ENCODE measurements at places on chromosomes 1 and 21.
A peak's percentile ranks its signal among the peaks of the same experiment; 100 is the strongest.

GRCh38 chr1:43935711-43936427 is 2.3 kb downstream of the ARTN start:
- no peak for DNase-seq

DNA sequence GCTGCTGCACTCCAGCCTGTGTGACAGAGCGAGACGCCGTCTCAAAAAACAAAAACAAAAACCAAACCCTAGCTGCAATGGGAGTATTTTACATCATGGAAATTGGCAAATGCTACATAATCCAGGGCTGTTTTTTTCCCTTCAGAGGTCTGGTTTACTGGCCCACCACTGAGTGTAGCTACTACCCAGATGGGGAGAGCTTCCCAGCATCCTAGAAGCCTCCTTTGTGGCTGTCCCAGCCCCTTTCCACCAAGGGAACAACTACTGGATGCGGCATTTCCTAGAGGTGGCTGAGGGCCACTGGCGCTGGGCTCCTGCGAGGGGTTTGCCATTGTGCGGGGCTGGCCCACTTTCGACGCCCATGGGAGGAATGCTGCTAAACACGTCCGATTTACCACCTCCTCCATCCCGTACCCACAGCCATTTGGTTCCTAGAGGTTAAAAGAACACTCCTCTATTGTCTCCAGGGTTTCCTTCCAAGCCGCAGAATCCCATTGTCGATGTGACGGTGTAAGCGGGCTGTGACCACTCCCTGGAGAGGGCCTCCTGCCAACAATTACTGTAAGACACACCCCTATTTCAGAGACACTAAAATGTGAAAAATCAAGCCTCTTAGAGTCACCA is 55.4 kb downstream of the RUNX3 start:
- no peak for DNase-seq

- DNase-seq: no peak
These were observed 10.6 kb upstream of the PARS2 start for GRCh38 chr1:54774820-54775498.

DNA sequence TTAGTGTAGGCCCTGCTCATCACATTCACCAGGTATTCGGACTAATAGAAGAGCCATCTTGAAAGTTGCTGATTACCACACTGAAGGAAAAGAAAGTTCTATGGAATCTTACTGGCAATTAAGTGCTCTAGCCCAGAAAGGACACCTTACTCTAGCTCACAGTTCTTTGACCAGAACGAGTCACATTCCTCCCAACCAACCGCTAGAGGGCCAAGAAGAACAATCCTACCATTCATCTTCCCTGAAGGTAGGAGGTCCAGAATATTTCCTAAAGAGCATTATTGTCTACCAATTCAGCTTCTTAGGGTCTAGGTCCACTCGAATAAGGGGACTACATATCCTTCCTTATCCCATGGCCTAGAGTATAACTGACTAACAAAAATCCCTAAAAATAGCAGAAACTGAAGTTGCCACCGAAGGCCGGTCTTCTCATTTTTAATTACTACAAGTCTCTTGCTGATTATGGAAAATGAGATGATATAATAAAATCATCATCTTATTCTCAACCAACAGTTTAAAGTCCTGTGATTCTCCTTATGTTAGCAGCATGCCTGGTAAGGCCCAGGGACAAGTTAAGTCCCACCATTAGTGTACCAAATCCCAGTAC is 2.7 kb upstream of the FMO1 start:
- DNase-seq: peak; percentile 15

GRCh38 chr1:29525941-29526340 is 289.6 kb downstream of the PTPRU start:
- DNase-seq: no peak

DNA sequence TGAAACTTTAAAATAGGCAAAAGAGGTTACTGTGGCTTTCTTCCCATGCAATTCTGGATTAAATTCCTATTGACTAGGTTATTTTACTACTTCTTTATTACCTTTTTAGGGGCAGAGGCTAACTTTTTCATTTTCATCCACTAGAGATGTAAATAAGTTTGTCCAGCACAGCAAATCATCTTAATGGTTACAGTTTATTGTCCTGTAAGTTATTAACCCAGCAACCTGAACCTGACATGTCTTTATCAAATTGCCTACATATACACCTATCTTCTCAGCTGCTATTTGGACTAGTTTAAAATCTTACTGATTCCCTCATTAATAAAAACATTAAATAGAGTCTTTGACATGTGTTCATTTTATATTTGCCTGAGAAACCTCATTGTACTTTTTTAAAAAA is 6.9 kb upstream of the SCYL3 start:
- DNase-seq: no peak

DNA sequence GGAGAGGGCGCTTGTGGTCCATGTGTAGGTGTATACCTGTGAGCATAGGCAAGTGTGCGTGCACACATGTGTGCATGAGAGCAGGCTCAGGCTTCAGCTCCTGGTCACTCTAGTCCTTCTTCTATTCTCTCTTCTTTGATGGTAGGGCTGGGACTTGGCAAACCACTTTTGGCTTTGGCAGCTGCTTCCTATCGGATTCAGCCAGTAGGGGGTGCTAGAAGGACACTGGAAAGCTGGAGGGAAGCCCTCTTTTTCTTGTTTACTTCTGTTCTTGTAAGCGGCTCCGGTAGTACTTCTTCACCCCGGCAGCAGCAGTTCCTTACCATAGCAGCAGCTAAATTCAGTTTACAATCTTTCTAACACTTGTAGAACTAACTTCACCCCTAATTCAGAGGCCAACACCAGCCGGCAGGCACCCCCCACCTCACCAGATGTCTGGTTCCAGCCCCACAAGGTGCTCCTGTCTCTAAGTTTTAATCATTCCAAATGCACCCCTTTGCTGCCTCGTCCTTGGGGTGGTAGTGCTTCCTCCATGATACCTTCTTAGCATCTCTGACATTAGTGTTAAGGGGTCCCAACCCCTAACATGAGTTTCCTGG is 25.1 kb downstream of the NENF start:
- no peak for DNase-seq

- peak; percentile 76 for DNase-seq
These were observed 221.9 kb downstream of the PBX1 start for GRCh38 chr1:164780863-164781262.

- no peak for DNase-seq
These were observed 105.5 kb downstream of the TOMM20 start for GRCh38 chr1:235022981-235023710.

DNA sequence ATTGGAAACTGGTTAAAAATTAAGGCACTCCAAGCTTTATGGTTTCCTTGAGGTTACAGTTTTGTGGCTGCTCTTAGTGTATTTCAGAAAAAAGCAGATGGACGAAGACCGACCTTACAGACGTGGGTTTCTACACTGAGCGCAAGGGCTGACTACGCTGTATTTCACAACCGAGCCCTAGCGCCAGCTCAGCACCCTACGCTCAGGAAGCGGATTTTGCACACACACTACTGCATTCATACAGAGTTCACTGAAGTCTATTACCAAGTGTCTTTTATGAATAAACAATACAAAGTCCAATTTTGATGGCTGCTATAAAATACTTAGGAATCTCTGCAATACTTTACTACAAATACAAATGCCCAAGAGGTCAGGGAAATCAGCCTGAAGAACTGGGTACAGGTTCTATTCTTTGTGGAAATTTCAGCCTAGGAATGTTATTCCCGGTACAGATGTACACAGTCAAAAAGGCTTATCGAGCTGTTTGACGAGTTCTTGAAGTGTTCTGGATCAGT is 23.8 kb downstream of the PTTG1IP start:
- no peak for DNase-seq

DNA sequence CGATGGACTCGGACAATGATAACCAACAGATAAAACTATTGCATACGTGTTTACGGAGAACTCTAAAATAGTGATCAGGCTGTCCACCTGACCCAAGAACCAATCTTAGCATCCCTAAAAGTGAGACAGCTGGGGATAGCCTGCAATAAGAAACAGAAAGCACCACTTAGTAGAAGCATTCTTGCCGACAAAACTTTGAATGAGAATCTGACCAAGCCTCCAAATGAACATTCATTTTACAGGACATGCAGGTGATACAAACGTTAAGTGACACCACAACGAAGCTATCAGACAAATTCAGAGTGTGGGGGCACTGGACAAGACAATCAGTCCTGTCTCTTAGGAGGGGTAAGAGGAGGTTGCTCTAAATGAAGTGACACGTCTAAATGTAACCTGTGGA is 1.2 kb downstream of the PSMG1 start:
- DNase-seq: no peak

- no peak for DNase-seq
These were observed 120.3 kb upstream of the DNAH14 start for GRCh38 chr1:224809137-224809536.

- no peak for DNase-seq
These were observed 5.2 kb downstream of the APP start for GRCh38 chr21:26165331-26165730.

DNA sequence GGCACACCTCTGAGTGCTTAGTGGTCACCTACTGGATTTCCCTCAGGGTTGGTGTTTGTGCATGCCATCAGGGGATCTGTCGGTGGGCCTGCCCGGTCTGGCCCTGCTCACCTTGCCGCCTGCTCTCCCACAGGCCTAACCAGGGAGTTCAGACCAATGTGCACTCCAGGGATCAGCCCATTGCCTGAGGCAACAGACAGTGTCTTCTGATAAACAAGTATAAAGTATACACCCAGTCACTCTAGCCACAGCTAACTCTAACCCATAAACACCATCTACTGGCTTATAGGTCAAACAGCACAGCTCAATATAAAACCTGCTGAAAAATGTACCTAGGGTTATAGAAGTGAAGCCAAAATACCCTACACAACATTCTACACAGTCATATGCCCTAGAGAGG is 1300.0 kb downstream of the PLA2G4A start:
- DNase-seq: no peak

DNA sequence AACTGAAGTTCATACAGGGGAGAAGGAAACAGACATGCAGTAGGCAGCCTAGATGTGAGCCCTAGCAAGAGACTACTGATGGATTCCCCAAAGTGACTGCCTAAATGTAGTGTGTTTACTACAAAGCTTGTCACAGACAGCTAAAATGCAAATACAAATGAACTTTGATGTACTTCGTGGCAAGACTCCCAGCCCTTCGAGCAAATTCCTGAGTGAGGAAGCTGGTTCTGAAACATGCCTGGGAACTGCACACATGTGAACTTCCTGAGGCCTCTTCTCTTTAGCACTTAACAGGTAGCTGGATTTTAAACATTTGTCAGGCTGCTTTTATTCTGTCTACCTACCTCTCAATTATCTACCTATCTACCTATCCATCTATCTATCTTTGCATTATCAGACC is 6.7 kb upstream of the IRF2BP2 start:
- DNase-seq: no peak

DNA sequence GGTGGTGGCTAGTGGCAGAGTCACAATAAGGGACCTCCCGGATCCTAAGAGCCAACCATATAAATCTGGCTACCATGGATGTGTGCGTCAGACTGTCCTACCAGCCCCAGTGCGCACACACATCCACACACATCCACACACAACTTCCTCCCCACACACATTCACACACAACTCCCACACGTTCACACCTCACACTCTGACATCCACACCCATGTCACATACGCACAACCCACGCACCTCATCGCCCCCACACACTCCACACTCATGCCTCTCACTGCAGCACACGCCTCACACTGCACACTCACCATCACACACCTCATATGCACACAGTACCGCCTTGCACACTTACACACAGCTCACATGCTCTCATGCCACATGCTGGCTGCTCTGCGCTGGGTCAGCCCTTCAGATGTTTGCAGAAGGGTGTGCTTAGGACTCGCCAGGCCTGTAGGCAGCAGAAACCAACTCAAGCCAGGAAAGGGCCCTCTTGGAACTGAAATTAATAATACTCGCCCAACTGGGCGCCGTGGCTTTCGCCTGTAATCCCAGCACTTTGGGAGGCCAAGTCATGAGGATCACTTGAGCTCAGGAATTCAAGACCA is 3.0 kb downstream of the LDLRAD2 start:
- no peak for DNase-seq

DNA sequence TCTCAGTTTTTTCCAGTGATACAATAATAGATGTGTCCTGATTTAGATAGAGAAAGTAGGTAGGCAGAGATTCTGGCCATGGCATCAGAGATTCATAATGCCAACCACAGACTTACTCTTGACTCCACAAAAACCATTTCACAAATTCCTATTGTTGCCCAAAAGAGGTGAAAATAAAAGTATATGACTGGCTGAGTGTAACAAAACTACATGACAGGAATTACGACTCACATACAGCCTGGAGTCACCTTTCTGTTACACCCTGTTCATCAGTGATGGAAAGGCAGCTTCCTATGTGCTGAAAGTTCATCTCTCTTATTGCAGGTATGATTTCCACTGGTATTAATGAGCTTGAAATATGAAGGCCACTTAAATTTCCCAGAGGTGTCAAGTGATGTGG is 72.3 kb downstream of the MPZL1 start:
- no peak for DNase-seq

GRCh38 chr1:100730130-100730529 is 10.6 kb downstream of the VCAM1 start:
- no peak for DNase-seq

DNA sequence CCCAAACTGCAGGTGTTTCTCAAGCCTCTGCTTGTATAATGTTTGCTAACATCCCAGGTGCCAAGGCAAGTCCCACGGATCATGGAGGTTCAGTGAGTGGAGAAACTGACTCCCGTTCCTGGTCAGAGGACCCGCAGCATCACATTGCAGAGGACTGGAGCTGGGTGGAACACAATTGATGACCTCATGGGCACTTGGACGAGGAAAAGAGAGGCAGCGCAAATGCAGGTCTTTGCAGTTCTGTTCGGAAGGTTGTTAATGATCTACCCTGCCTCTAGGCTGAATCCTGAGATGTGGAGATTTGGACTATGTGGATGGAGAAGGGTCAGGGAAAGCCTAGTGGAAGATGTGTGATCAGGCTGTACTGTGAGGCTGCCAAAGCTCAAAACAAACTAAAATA is 192.9 kb downstream of the DUSP10 start:
- no peak for DNase-seq

- DNase-seq: no peak
These were observed 28.6 kb upstream of the NADK start for GRCh38 chr1:1806890-1807289.

GRCh38 chr21:32547018-32547417 is 38.3 kb downstream of the TCP10L start:
- no peak for DNase-seq

GRCh38 chr1:40045766-40046165 is 5.2 kb downstream of the CAP1 start:
- no peak for DNase-seq

DNA sequence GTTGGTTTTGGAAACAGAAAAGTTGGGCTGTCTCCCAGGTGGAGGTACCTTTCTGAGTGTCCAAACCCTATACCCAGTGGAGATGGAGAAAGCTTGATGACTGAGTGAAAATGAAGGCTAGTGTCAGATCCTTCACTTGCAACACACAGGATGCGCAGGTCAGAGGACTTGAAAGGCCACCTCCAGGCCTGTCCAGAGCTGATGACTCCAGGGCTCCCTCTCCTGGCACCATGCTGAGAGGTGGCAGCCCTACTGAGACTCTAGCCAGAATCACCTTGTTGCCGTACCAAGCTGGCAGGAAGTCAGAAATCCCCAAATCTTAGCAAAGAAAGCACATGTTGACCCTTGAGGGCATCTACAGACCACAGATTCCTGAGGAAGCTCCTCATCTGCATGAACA is 16.4 kb downstream of the KNCN start:
- no peak for DNase-seq
